ENCODE measurements at places on chromosomes 2 and 18. TPM values are rescaled to one million over a fixed set of nuclear protein-coding genes. Genes with fewer than 3 reads are reported as not detected.

Gene LOXL3
- 2.7 TPM for total RNA-seq

Gene VSNL1
- not detected for total RNA-seq

Gene SLC25A12
- 24.5 TPM for total RNA-seq

Gene DHRS9
- not detected for total RNA-seq

Gene ZAP70
- total RNA-seq, result 204 TPM

Gene SPEG
- total RNA-seq, result 1.6 TPM

Gene TFCP2L1
- 0.06 TPM for total RNA-seq

Gene GRHL1
- total RNA-seq, result 0.49 TPM

Gene SEMA4F
- total RNA-seq, result 4.2 TPM

Gene HAAO
- total RNA-seq, result 1.1 TPM

Gene DNER
- not detected for total RNA-seq

Gene HAT1
- 92.4 TPM for total RNA-seq

Gene STPG4
- not detected for total RNA-seq

Gene SERPINB5
- total RNA-seq, result not detected

Gene EVX2
- total RNA-seq, result not detected

Gene TGFA
- total RNA-seq, result 0.25 TPM

Gene CNDP1
- total RNA-seq, result not detected

Gene DPYSL5
- not detected for total RNA-seq

Gene TBR1
- total RNA-seq, result not detected

Gene GRB14
- not detected for total RNA-seq

Gene ACMSD
- not detected for total RNA-seq

Gene APOB
- not detected for total RNA-seq

Gene CABYR
- total RNA-seq, result 1.9 TPM

Gene ZNF892
- total RNA-seq, result 3.3 TPM

Gene GREB1L
- total RNA-seq, result not detected

Gene SLC5A7
- not detected for total RNA-seq

Gene ALK
- total RNA-seq, result not detected

Gene C2orf80
- not detected for total RNA-seq

Gene ERMN
- 1.9 TPM for total RNA-seq
